ENCODE measurements at places on chromosomes 3 and 15. TPM values are rescaled to one million over a fixed set of nuclear protein-coding genes. Genes with fewer than 3 reads are reported as not detected.

Gene PEX5L
- 0.24 TPM for total RNA-seq

Gene PDZRN3
- total RNA-seq = 86.3 TPM

Gene ARF4
- total RNA-seq = 148 TPM

Gene SCN5A
- 0.45 TPM for total RNA-seq

Gene CLDN1
- total RNA-seq = 4.5 TPM

GRCh38 chr15:69557020-69557706 lies 104.5 kb downstream of the RPLP1 start:
- DNase-seq = no peak
- H3K4me1 ChIP-seq = no peaks in the 10 kb centered on the region
- peak overlapping the region; percentile 13 for H3K27ac ChIP-seq
- H3K4me3 ChIP-seq = no peak overlapping the region
- H3K36me3 ChIP-seq = no peaks in the 10 kb centered on the region
